ENCODE measurements at places on chromosomes 7 and 10. TPM values are rescaled to one million over a fixed set of nuclear protein-coding genes. Genes with fewer than 3 reads are reported as not detected.

The SEMA4G gene
- 0.53 TPM for total RNA-seq

The GRID2IP gene
- 0.39 TPM for total RNA-seq

The NPC1L1 gene
- total RNA-seq = 0.10 TPM

The ADIRF gene
- not detected for total RNA-seq
